ENCODE measurements at places on chromosomes 7 and 10.

- DNase-seq, result no peak
These were observed 121.4 kb upstream of the SEC61G start for GRCh38 chr7:54880326-54880989.

- DNase-seq, result no peak
These were observed 190.0 kb upstream of the KLF6 start for GRCh38 chr10:3975016-3975415.

GRCh38 chr7:32941681-32942414 is 15.4 kb upstream of the FKBP9 start:
- DNase-seq, result no peak

DNA sequence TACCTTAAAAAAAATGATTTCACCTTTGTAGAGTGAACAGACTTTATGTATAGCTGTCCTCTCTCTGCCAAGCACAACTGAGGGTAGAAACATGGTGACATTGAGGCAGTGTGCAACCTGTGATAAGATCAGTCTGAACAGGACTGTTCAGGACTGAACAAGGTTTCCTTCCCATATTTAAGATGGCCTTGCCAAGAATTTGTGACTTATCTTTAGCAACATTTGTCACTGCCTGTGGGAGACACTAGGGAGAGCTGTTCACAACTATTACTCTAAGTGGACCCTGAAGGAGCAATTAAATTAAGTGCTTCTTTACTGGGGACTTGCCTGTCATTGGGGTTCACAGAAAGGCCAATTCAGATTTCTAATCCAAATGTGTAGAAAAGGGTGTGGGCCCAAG is 6.7 kb downstream of the OR13A1 start:
- no peak for DNase-seq

DNA sequence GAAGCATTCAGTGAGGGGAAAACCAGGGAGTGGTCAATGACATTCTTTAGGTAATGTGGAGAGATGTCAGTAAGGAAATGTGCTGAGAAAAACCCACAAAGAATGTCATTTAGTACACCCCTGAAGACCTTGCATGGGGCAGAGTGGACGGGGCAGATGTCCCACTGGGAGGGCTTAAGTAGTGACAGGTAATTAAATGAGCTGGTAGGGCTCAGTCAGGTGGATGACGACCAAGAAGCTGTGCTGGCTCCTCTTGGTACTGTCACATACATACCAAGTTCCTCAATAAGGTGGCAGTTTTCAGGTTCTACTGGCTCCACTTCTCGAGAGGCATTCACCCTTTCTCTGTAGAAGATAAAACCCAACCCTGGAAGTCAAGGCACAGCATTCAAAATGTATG is 1.8 kb downstream of the PON3 start:
- no peak for DNase-seq

- no peak for DNase-seq
These were observed 155.3 kb upstream of the INHBA start for GRCh38 chr7:41858201-41858600.

GRCh38 chr7:75621124-75621523 is 117.6 kb downstream of the HIP1 start:
- no peak for DNase-seq

DNA sequence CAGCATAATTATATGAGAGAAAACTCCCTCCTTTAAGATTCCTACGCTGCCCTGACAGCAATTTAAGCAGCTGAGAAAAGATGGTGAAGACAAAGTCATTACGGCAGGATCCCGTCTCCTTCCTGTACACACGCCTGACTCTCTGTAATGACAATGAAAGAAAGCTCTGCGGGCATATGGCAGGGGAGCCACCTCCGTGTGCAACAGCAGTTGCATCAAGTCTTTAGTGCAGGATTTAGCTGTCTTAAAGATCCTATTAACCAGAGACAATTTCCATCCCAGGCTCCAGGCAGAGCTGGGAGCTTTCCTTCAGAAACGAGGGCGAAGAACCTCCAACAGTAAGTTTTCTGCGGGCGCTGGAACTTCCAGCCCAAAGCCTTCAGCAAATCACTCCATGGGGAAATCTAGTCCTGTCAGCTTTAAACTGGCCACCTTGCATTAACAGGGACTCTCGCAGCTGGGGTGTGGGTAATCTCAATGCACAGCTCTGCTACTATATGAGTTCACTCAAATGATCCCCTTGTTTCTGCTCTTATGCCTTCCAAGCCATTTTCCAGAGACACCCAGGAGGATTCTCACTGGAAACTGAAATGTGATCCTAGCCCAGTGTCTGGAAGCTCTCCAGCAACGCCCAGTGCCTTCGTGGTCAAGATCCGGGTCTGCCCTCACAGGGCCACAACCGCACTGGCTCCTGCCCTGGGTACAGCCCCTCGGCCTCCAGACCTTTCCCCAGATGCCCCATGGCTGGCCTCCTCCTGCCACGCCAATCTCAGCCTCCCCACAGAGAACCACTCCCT is 74.9 kb downstream of the CTBP2 start:
- no peak for DNase-seq

DNA sequence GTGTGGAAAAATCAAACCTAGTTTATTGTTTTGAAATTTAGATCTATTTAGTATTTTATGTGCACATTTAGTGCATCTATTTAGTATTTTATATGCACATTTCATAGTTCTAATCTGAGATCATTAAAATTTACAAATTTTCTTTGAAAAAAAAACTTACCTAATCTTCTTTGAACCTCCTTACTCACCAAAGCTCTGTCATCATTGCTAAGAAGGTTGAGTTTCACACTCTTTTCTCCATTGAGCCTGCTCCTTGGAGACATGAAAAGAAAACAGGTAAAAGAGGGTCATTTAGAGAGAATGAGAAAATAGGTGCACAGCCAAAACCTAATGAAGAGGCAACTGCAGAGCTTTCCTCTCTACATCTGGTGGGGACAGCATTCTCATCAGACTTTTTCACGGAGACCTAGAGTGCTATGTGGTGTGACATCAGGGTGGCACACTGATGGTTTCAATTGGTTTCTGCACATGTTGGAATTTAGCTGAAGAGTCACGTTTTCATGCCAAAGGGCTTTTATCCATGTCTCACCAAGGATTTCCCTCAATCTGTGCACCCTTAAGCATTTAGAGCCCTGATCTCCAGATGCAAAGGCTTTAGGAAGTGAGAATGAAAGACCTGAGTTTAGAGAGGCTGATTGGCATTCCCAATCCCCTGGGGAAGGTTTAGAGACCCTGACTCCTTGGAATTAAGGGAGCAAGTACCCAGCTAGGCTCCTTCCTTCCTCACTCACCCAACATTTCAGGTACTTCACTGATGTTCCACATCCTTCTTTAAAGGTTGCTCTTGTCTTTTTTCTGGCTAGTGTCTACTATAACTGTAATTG is 89.2 kb upstream of the CAPZA2 start:
- no peak for DNase-seq

- DNase-seq, result no peak
These were observed 281.3 kb downstream of the TNS3 start for GRCh38 chr7:47300472-47301104.
